CD4-positive, alpha-beta T cell treated with Interleukin-15 for 1 hour (primary cell): ENCODE measurements at places on chromosomes 4 and X.

- no peak for DNase-seq
These were observed 18.7 kb upstream of the GPR34 start for GRCh38 chrX:41670112-41670511.

- no peak for DNase-seq
These were observed 21.8 kb upstream of the PIN4 start for GRCh38 chrX:72159769-72160168.

DNA sequence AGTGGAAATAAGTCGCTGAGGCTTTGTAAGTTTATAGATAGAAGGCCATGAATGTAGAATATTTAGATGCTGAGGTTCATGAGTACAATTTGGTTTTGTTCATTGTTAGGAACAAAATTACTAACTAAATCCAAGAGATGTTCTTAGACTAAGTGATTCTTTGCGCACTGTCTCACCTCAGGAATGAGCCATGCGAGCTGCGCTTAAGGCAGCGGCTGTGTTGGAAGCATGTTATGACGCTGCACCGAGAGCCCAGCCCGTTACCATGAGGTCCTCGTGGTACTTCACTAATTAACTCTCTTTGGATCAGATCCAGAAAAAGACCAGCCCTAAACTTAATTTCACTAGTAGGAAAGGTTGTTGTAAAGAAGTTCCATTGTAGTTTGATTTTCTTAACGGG, 166.2 kb downstream of the RAPGEF2 start:
- DNase-seq: no peak

GRCh38 chrX:84187533-84188319, at the start of gene RPS6KA6:
Gene RPS6KA6 (minus strand): TSS chrX:84188199. CDS start chrX:84187899, 300 bp downstream.
- DNase-seq: no peak

DNA sequence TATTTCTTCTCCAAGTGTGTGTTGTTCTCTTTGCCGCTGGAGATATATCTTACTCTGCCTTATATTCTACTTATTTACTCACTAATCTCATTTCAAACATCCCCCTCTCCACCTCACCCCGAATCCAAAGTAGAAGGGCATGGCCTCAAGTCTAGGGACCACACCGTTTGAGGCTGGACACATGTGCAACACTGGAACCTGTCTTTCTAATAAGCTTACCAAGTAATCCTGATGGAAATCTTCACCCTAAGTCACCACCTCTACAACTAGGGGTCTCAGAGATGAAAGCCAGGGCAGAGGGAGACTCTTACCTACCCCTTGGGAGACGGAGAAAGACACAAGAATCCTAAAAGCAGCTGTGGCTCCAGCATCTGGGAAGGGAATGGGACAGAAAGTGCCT, 6.0 kb downstream of the PROM1 start:
- DNase-seq: no peak

DNA sequence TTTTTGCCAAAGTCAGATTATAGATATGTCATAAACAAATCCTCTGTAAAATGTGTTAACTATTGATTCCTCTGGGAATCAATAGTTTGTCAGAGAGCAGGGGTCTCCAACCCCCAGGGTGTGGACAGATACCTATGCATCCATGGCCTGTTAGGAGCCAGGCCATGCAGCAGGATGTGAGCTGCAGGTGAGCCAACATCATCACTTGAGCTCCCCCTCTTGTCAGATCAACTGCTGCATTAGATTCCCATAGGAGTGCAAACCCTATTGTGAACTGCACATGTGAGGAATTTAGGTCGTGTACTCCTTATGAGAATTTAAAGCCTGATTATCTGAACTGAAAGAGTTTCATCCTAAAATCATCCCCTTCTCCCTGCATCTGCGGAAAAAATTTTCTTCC, 1365.4 kb downstream of the ARAP2 start:
- DNase-seq: no peak

DNA sequence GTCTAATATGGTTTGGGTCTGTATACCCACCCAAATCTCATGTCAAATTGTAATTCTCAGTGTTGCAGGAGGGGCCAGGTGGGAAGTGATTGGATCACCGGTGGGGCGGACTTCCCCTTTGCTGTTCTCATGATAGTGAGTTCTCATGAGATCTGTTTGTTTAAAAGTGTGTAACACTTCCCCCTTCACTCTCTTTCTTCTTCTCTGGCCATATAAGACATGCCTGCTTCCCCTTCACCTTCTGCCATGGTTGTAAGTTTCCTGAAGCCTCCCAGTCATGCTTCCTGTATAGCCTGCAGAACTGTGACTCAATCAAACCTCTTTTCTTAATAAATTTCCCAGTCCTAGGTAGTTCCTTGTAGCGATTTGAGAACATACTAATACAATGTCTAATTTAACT, 19.7 kb upstream of the SCRG1 start:
- peak; percentile 19 for DNase-seq

DNA sequence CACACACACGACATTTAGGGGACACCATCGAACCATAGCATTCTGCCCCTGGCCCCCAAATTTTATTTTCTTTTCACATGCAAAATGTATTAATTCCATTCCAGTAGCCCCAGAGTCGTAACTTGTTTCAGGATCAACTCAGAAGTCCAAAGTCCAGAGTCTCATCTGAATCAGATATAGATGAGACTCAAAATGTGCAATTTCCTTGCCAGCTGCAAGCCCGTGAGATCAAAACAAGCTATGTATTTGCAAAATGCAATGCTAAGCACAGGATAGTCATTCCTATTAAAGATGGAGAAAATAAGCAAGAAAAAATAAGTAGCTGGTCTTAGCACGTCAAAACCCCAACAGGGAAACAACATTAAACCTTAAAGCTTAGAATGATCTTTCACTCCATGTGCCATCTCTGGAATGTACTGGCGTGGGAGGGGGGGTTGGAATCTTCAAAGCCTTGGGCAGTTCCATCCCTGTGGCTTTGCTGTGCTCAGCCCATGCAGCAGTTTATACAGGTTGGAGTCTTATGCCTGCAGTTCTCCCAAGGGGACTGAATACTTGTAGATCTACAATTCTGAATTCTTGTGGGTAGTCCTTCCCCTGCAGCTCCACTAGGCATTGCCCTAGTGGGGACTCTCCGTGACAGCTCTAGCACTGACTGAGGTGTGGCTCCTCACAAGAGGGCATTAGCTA, 47.7 kb upstream of the SYTL5 start:
- DNase-seq: no peak

DNA sequence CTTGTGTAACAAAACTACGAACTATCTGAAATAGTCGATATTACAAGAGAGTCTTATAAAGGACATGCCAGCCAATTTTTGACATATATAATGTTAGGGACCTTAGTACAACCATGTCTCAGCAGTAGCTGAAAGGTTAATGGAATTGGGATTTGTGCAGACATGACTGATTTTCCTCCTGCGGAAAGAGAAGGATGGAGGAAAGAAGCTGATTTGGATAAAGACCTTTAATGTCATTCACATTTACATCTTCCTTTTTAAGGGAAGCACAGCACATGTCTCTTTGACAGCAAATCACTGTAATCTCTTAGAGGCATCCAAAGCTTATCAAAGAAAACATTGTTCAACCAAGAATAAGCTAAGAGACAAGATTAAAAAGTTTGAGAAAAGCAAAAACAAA, 1976.2 kb upstream of the IGFBP7 start:
- no peak for DNase-seq
